T-helper 17 cell (primary cell): ENCODE measurements at places on chromosomes 3 and 15.

- no peak for DNase-seq
Observed at GRCh38 chr3:17514597-17514996, 227.8 kb downstream of the TBC1D5 start.

- no peak for DNase-seq
Observed at GRCh38 chr3:190132371-190132770, 11.7 kb upstream of the P3H2 start.

GRCh38 chr3:43373560-43373928 is 87.2 kb downstream of the SNRK start:
- no peak for DNase-seq

DNA sequence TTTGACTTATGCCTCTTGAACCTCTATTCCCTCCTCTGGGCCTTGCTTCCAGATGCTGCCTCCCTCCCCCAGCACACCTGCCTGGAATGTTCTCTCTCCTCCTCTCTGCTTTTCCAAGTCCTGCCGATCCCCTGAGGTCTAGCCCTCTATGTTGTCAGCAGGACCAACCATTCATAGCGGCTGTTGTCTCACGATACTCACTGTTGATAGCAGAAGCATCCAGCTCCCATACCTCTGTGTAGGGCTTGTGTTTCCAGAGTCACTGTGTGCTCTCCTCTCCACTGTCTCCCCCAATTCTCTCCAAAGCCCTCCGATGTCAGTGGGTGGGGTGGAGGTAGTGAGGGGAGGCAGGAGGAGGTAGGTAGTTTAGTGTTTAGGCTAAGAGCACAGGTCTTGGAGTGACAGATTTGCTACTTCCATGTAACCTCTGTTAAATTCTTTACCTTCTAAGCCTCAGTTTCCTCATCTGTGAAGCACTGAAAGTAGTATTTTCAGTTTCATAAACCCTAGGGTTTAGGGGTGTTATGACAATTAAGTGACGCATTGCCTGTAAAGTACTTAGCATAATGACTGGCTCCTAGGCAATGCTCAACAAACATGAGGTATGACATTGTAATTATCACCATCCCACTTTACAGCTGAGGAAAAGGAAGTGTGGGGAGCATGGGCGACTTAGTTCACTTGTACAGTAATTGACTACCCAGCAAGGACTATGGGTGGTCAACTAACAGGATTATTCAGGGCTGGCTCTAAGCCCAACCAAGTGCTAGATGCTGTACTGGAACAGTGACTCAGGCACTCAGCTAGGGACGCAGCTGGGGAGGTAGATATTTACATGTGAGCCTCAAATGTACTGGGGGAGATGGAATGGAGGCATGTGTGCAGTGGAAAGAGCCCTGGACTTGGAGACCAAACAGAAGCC is 122.8 kb downstream of the CACNA1D start:
- DNase-seq: no peak

GRCh38 chr3:61682671-61683548 is 121.5 kb downstream of the PTPRG start:
- DNase-seq: no peak

DNA sequence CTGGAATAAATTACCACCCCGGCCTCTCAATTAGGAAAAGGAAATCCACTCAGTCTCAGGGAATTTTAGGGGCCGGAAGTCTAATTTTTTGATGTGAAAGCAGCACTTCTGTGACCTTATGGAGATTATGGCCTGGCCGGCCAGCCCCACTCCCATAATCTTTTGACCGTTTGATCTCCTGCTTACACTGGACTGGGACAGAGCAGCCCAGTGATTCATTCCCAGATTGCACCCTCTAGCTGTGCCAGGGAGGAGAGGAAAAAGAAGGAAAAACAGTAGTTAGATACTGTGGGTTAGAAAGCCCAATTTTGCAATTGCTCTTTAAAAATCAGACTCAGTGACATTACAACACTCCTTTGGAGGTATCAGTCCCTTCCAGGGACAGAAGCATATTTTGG is 32.4 kb downstream of the GJD2 start:
- no peak for DNase-seq

- DNase-seq: no peak
Observed at GRCh38 chr3:73292220-73292619, 230.8 kb downstream of the EBLN2 start.
